ENCODE measurements at places on chromosomes 5 and 9.

DNA sequence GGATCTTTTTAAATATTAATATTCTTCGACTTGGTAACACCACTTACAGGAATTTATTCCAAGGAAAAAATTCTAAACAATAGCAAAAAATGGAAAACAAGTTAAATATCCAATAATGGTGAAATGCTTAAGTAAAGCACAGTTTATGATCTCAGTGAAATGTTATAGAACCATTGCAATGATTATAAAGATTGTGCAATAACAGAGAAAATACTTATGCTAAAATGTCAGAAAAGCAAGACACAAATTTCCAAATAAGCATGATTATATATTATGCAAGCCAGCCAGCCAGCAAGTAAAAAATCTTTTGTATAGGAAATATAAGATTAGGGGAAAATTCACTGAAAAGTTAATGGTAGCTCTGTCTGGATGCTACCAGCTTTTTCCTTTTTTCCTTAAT is 102.7 kb upstream of the EFNA5 start:
- no peak for DNase-seq

DNA sequence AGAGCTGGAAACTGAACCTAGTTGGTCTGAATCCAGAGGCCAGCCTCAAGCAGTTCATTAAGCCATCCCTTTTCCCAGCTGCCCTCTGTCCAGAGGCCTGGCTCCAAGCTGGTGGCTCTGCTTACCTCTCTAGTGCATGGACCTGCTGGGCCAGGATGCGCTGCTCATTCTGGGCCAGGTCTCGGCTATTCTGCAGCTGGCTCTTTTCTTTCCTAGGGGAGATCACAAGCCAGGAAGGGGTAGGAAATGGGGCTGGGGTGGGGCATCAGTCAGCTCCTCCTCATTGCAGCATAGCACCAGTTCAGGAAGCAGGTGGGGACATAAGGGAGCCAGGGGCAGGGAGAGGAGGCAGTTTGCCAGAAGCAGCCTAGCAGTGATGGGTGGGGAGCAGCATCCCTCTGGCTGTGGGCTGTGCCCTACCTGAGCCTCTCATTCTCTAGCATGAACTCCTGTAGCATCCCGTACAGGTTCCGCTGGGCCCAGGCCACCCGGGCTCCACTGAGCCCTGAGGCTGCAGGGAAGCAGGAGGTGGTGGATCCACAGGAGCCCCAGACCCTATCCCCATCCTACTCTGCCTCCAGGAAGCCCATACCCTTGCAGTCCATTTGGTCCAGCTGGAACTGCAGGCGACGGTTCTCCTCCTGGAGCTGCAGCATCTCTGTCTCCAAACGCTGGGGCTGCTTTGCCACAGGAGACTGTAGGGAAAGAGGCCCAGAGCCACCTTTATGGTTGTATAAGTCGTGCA is 5.2 kb downstream of the KIF12 start:
- no peak for DNase-seq

DNA sequence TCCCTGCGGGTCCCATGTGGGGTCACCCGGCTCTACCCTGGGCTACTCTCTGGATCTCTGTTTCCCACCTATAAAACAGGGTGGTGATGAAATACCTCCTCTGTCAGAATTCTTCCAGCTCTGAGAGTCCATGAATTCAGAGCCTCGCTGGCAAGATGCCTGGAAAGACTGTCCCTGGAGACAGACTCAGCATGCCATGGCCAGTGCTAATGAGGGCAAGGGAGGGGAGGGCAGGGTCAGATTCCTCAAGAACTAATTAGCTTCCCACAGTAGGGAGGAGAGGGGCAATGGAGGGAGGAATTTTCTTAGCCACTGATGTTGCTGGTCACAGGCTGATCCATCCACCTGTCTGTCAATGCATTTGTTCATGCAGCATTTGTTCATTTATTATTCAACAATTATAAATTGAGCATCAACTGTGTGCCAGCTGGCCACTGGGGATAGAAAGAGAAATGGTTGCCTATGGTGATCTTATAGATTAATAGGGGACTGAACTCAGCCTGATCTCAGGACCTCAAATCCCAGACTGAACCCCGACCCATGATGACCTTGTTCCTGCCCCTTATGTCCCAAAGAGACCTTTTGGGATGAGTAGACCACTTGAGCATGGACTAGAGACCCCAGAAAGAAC is 4.7 kb downstream of the SYNPO start:
- peak; percentile 73 for DNase-seq

DNA sequence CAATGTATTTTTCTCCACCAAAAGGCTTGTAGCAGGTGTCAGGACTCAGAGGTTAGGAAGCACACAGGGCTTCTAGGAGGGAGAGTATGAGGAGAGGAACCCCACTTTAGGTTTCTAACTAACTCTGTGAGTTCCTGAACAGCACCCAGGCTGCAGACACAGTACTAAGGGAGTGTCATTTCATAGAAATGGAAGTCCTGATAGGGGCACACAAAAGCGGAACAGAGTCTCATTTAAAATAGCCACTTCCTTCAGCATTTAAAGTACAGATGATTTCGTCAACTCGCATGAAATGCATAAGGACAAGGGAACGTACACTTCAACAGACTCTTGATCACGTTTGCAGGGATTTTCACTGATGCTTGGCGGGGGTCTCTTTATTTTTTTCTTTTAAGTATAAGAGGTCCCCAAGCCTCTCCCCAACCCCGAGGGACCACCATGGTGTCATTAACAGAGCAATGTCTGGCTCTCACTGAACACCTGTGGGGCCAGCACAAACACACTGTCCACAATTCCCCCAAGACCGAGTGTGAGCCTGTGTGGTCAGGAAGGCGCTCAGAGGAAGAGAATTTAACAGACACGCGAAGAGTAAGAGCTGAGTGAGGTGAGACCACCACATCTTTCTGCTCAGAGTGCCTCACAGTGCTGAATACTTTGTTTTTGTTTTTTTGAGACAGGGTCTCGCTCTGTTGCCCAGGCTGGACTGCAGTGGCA is 82.3 kb downstream of the SECISBP2 start:
- DNase-seq: no peak

- DNase-seq: peak; percentile 25
Measured at GRCh38 chr9:133708246-133709014, 29.7 kb downstream of the SARDH start.

GRCh38 chr9:6715755-6716643 is 41.8 kb upstream of the KDM4C start:
- peak; percentile 61 for DNase-seq

DNA sequence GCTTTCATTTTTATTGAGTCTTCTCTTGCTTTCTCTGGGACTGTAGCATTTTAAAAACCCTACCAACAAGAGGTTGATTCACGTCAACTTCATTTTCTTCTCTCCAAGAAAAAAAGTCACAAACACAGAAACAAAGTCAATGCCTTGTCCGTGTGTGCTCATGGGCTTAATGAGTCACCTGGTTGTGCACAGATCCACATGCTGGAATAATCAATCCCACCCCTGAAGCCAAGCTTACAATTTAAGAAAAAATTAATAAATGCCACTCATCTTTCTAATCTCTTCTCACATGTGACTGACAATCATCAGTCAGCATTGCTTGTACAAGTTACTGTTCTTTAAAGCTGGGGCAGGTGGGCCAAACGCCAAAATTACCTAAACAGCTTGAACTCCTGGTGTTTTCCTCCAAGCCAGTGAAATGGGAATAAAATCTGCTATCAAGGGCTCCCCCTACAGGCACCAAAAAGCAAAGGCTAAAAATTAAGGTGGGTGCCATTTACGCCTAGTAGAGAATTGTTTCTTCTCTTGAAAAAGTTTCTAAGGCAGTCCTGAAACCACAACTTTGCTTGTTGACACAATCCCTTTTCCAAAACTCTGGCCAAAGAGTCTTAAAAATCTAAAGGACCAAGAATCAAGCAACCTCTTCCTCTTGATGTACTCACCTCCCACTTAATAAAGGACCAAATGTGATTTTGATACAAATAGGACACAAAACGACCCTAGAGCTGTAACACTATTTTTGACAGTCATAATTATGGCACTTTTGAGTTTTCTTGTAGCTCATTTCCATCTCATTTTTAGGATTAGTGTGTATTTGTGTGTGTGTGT is 21.3 kb downstream of the TRMO start:
- peak; percentile 57 for DNase-seq

GRCh38 chr5:157107508-157107907 is 1.3 kb downstream of the HAVCR2 start:
- DNase-seq: no peak

- DNase-seq: no peak
Measured at GRCh38 chr5:910769-911160, 18.1 kb downstream of the TRIP13 start.

DNA sequence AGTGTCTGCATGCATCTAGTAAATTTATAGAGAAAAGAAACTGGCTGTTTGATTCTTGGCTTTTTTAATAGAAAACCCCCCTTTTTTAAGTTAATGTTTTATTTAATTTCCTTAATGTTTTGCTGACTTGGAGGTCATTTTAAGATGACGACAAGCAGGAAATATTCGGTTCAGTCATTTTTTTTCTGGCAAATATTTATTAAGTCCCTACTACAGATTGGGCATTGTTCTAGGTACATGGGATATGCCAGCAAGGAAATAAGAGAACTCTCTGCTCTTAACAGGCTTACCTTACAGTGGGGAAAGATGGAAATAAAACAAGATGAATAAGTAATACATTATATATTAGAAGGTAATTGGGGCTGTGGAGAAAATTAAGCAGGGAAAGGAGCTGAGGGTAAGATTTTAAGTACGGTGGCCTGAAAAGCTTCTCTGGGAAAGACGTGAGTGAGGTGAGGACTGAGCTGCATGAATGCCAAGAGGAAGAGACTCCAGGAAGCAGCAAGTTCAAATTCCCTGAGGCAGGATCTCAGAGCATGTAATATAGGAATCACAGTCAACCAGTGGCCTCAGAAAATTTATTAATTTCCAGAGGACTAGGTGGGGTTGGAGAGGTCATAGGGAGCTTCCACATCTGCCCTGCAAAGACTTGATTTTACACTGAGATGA is 316.0 kb upstream of the DAP start:
- no peak for DNase-seq

DNA sequence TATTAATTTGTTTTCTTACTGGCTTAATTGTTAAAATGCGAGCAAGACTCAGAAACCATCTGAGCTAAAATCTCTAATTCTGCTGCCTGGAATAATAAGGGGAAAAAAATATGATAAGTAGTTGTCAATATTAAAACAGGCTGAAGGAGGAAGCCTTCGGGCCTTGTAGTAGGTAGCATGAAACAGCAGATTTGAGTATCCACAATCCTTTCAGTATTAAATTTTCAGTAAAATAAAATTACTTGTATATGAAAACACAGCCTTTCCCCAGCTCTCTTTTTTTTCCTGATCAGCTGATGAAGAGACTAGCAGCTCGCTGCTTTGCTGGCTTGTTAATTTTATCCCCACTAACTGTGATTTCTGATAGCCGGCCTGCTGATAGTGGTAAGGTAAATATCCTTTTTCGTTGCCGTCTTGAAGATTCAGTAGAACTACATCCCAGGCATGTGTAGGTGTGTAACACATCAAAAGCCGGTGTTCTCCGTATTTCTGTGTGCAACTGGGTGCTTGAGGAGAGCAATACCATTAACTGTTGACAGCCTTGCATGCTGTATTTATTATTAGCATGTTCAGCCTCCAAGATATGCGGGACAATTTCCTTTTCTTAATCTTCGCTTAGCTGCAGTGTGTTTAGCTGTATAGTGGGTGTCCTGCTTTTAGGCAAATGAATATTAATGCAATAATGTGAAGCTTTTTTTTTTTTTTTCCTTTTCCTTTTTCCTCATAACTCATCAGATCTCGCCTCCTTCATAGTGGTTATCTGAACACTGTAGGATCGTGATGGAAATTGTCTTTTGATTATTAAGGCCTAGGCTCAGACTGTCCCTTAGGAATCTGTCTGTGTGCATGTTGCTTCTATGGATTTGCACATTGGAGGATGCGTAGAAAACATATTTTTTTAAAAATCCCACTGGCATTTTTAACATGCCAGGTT is 144.6 kb downstream of the SMARCA2 start:
- DNase-seq: peak; percentile 62

DNA sequence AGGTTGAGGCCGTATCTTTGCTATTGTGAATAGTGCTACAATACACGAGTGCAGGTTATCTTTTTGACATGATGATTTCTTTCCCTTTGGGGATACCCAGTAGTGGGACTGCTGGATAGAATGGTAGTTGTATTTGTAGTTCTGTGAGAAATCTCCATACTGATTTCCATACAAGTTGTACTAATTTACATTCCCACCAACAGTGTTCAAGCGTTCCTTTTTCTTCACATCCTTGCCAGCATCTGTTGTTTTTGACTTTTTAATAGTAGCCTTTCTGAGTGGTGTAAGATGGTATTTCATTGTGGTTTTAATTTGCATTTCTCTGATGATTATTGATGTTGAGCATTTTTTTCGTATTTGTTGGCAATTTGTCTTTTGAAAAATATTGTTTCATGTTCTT is 41.4 kb downstream of the CNOT6 start:
- no peak for DNase-seq

DNA sequence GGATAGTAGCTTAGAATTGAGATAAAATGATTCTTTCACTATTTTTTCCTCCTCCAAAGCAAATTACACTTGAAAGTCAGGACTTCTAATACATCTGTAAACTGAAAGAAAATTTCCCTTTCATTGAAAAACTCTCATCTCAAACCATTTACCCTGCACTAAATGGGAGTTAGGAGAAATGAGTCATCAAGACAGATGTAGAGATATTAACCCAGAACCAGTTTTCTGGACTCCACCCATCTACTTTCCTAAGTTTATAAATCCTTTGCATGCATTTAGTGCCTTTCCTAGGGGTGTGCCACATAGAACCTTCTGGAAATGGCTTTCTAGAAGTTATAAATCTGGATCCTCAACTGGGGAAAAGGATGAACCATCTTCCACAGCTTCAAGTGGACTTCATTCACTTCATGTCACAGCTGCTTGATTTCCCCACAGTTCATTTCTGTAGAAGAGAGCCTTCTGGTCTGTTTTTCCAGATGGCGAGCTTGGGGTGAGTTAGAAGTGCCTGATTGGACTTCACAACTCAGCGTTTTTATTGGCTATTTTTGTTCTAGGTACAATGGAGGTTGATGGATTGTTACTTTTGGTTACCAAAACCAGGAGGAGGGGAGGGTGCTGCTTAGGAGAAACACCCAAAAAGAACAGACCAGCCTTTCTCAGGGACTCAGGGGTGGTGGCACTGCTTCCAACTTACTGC is 72.5 kb upstream of the GPR151 start:
- DNase-seq: no peak

DNA sequence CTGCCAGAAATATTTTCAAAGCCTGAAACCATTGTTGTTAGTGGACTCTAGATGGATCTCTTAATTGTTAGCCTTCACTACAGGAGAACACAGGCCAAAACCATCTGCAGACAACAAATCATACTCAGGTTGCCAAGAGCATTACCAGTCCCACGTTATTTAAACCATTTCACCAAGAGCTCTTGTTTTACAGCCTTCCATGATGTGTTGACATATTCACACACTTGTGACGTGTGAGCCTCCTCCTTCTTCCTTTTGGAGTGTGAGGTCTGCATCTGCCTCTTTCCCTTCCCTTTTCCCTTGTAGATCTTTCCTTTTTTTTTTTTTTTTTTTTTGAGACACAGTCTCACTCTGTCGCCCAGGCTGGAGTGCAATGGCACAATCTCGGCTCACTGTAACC is 279.0 kb downstream of the AUH start:
- DNase-seq: no peak

GRCh38 chr5:36651761-36652685 is 45.6 kb downstream of the SLC1A3 start:
- DNase-seq: no peak

GRCh38 chr9:18851069-18851795 is 181.8 kb downstream of the SAXO1 start:
- no peak for DNase-seq

Measured in retina (tissue), 1 donor.